ENCODE measurements at places on chromosomes 12 and 14. TPM values are rescaled to one million over a fixed set of nuclear protein-coding genes. Genes with fewer than 3 reads are reported as not detected.
A peak's percentile ranks its signal among the peaks of the same experiment; 100 is the strongest.

Gene CFAP251
- total RNA-seq = 3.4 TPM

DNA sequence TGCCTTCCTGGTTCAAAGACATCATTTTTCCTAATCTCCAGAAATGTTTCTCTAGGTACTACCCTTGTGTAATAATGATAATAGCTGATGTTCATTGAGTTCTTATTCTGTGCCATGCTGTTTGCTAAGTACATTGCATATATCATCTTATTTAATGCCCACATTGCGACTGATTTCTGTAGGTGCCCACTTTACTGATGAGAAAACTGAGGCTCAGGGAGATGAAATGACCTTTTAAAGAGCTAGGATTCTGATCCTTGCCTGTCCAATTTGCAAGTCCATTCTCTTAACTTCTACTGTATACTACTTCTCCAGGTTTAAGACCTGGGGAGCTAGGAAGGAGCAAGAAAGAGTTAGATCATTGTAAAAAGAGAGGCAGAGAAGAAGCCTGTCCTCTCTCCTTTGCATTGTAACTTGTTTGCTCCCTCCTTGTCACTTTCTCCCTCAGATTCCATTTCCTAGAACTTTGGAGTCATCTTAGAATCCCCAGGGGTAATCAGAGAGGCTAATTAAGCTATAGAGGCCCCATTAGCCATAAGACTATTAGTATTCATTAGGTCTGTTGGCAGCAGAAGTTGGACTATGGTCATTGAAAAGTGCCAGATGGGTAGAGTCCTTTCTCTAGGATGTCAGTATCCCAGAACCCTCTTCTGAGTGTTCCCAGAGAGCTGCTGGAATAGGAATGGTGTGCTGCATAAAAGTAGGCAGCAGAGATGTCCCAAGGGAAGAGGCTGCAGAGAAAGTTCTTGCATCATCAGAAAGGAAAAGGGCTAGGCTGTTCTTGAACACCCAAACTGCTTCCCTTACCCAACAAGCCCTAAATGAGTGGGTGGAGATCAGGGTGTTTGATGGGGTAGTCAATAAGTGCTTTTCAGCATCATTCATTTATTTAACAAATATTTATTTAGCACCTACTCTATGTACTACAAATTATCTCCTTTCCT is 3.1 kb downstream of the DGKA start:
- no peak for DNase-seq
- H3K4me1 ChIP-seq = peaks cover 41% of the 10 kb centered on the region
- H3K27me3 ChIP-seq = no peaks in the 10 kb centered on the region
- no peaks in the 10 kb centered on the region for H3K36me3 ChIP-seq
- H3K4me3 ChIP-seq = no peak overlapping the region

Gene C14orf132
- 37.5 TPM for total RNA-seq

Gene SMARCC2
- total RNA-seq = 68.6 TPM

Gene P2RX2
- not detected for total RNA-seq

DNA sequence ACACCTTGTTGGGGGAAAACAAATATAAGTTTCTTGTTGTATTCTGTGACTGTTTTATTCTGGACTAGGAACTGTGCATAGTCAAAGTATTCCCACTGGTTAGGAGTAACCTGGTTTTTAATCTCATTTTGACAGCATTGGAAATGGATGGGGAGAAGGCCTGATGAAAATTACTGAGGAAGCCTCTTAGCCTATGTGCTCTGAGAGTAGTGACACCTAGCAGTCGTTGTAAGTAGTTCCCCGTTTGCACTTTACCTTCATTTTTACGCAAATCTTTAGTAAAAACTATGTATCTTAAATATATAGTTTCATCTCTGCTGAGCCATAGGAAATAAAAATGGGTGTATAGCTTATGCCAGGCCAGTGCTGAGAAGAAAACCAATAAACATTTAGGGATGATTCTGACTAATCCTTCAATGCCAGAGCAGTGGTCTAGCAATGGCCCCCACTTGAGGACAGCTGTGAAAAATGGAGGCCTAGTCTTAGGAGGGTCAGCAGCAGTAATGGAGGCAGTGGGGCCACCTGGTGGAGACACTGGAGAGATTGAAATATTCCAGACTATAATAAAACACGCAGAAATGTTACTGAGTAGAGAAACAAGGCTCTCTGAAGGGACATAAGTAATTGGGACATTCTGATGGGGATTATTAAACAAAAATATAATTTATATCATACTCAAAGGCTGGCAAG is 133.2 kb upstream of the NOVA1 start:
- no peak overlapping the region for H3K4me3 ChIP-seq
- H3K36me3 ChIP-seq = no peaks in the 10 kb centered on the region
- DNase-seq = no peak

DNA sequence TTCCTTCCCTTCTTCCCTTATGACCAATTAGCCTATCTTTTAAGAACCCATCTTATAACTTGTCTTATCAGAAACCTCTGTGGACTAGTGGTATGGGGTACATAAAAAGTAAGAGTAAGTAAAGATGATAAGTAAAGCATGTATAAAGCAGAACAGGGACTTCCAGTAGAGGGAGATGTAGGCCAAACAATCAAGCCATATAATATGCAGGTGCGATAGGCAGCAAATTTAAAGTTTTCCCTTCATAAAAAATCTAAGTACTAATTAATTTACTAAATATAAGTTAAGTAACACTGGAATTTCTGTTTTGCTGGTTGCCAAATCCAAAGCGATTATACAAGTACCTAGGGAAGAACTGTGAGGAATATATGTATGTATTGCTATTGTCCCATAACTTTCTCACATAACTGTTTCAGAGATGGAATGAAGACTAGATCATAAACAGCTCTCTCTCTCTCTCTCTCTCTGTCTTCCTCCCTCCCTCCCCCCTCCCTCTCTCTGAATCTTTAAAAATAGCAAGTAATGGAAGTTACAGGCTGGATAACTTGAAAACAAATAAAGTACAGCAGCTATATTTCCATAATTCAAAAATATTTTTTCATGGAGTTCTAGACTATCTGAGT is 25.7 kb downstream of the METTL25 start:
- no peak overlapping the region for H3K27ac ChIP-seq
- no peaks in the 10 kb centered on the region for H3K27me3 ChIP-seq

- no peak overlapping the region for H3K27ac ChIP-seq
- H3K36me3 ChIP-seq = no peaks in the 10 kb centered on the region
- H3K27me3 ChIP-seq = no peaks in the 10 kb centered on the region
- H3K4me3 ChIP-seq = no peak overlapping the region
- no peaks in the 10 kb centered on the region for H3K4me1 ChIP-seq
- no peak for DNase-seq
Measured at GRCh38 chr14:90194706-90195105, 61.6 kb upstream of the PSMC1 start.

- H3K4me3 ChIP-seq = no peak overlapping the region
- peaks cover 18% of the 10 kb centered on the region for H3K4me1 ChIP-seq
- DNase-seq = no peak
- no peaks in the 10 kb centered on the region for H3K36me3 ChIP-seq
- no peaks in the 10 kb centered on the region for H3K27me3 ChIP-seq
Measured at GRCh38 chr14:35878272-35879150, 52.4 kb downstream of the BRMS1L start.

- H3K27me3 ChIP-seq = no peaks in the 10 kb centered on the region
- H3K4me1 ChIP-seq = no peaks in the 10 kb centered on the region
- H3K27ac ChIP-seq = no peak overlapping the region
Measured at GRCh38 chr14:80426683-80427082, 215.4 kb upstream of the DIO2 start.

- H3K4me1 ChIP-seq = no peaks in the 10 kb centered on the region
- H3K4me3 ChIP-seq = peak overlapping the region; percentile 63
- no peaks in the 10 kb centered on the region for H3K36me3 ChIP-seq
Measured at GRCh38 chr12:51820526-51821439, 27.7 kb downstream of the FIGNL2 start.

GRCh38 chr14:102606296-102606695 is 13.8 kb downstream of the RCOR1 start:
- H3K27ac ChIP-seq = no peak overlapping the region
- no peak overlapping the region for H3K4me3 ChIP-seq
- no peaks in the 10 kb centered on the region for H3K27me3 ChIP-seq
- no peaks in the 10 kb centered on the region for H3K36me3 ChIP-seq
- no peaks in the 10 kb centered on the region for H3K4me1 ChIP-seq

Gene GPR68
- total RNA-seq = 1.8 TPM

DNA sequence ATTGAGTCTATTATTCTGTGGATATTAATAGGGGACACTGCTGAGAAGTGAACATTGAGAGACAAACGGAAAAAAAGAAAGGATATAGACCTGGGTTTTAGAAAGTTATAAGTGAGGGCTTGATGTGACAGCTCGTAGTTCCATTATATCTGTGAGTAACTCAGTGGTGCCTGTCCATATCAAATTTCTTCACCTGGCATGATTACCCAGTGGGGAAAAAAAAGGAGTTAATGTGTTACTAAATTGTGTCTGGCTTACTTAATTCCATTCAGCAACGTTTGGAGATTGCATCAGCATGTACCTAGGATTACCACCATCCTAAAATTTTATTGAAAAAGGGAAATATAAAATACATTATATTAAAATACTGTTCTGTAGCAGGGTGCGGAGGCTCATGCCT is 1249.9 kb downstream of the SLC16A7 start:
- H3K36me3 ChIP-seq = no peaks in the 10 kb centered on the region
- no peaks in the 10 kb centered on the region for H3K4me1 ChIP-seq
- H3K4me3 ChIP-seq = no peak overlapping the region
- H3K27ac ChIP-seq = no peak overlapping the region
- DNase-seq = no peak

GRCh38 chr12:93402333-93403311 is 24.9 kb downstream of the NUDT4 start:
- DNase-seq = no peak
- peaks cover 9% of the 10 kb centered on the region for H3K4me1 ChIP-seq
- peaks cover 13% of the 10 kb centered on the region for H3K36me3 ChIP-seq
- H3K27ac ChIP-seq = no peak overlapping the region
- no peaks in the 10 kb centered on the region for H3K27me3 ChIP-seq
- no peak overlapping the region for H3K4me3 ChIP-seq

DNA sequence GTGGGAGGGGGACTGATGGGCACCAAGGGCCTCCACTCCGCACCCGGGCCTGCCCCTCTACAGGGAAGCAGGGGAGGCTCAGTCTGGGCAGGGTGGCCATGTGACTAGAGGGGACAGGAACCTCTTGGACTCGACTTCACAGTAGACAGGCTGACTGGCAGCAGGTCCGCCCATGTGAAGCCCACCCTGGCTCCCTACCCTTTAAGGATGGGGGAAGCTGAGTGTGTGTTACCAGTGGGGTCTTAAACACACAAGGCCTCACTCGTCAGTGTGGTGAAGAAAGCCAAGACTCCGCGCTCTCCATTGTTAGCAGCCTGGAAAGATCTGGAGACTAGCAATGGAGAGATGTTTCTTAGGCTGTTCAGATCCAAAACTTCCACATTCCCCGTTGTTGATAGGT is 52.4 kb downstream of the ANAPC7 start:
- H3K4me3 ChIP-seq = no peak overlapping the region
- H3K36me3 ChIP-seq = peaks cover 36% of the 10 kb centered on the region
- H3K27me3 ChIP-seq = no peaks in the 10 kb centered on the region
- no peak overlapping the region for H3K27ac ChIP-seq
- no peak for DNase-seq

DNA sequence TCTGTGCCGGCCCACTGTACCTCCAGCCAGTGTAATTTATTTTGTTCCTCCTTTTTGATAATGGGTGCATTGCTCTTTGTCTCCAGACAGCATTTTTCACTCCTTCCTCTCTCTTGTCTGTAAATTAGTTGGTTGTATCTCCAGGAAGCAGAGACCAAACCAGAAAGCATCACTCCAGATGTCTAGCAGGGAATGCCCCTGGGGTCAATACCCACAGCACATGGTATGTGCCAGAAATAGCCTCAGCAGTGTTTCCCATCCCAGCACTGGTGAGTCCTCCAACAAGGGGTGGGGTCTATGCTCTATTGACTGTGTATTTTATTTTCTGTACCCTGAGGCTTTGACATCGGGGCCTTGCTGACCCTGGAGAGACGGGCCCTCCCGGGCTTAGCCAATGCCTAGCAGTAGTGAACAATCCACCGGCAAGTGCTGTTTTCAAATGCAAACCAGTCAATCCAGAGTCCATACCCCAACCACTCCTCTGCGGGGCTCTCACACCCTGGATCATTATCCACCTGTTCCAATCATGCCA is 50.2 kb upstream of the FZD10 start:
- no peaks in the 10 kb centered on the region for H3K4me1 ChIP-seq
- no peak overlapping the region for H3K4me3 ChIP-seq
- H3K36me3 ChIP-seq = no peaks in the 10 kb centered on the region
- DNase-seq = no peak
- H3K27me3 ChIP-seq = no peaks in the 10 kb centered on the region

Gene KRT5
- total RNA-seq = 7.6 TPM

- H3K27me3 ChIP-seq = no peaks in the 10 kb centered on the region
- no peak overlapping the region for H3K4me3 ChIP-seq
- no peaks in the 10 kb centered on the region for H3K36me3 ChIP-seq
- no peaks in the 10 kb centered on the region for H3K4me1 ChIP-seq
- DNase-seq = no peak
- H3K27ac ChIP-seq = no peak overlapping the region
Measured at GRCh38 chr14:70655110-70655826, 13.6 kb downstream of the TTC9 start.

- H3K4me1 ChIP-seq = peaks cover 20% of the 10 kb centered on the region
- H3K27me3 ChIP-seq = no peaks in the 10 kb centered on the region
- peak; percentile 53 for DNase-seq
Measured at GRCh38 chr12:69688471-69689427, 10.4 kb downstream of the BEST3 start.

Gene ZC2HC1C
- total RNA-seq = 0.27 TPM

Gene MARCHF9
- total RNA-seq = 8.8 TPM

GRCh38 chr12:54222609-54223008 is 33.8 kb upstream of the SMUG1 start:
- no peak overlapping the region for H3K27ac ChIP-seq
- H3K4me3 ChIP-seq = no peak overlapping the region
- peaks cover 5% of the 10 kb centered on the region for H3K4me1 ChIP-seq
- no peaks in the 10 kb centered on the region for H3K27me3 ChIP-seq

Gene KITLG
- 19.4 TPM for total RNA-seq

DNA sequence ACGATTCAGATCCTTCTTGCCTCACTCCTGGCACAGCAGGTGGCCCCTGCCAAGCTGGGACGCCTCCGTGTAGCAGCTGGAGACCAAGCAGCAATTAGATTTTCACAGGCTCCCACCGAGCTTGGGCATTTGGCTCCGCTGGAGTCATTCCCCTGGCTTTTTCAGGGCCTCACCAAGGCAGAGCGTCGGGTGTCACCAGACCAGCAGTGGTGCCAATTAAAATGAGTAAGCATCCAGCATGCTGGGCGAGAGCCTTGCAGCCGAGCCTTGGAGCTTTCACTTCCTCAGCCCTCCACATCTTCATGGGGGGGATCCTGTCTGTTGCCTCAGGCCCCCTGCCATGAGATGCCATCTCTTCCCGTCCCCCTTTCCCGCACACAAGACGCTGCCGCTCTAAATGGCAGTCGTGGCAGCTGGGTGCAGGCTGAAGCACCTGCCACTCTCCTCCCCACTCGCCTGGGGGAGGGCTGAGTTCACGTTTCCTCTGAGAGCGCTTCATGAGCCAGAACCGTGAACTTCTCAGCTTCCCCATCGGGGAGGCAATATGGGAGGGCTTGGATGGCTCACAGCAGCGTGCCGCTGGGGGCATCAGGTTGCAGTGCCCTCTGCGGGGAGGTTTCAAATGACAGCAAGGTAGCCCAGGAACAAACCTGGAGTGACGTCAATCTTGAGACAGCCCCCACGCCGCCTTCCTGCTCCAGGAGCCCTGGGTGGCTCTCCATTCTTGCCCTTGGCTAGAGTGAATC is 11.7 kb downstream of the TPCN1 start:
- H3K27ac ChIP-seq = peak overlapping the region; percentile 89
- H3K27me3 ChIP-seq = no peaks in the 10 kb centered on the region
- peaks cover 17% of the 10 kb centered on the region for H3K36me3 ChIP-seq
- peaks cover 68% of the 10 kb centered on the region for H3K4me1 ChIP-seq
- peak overlapping the region; percentile 68 for H3K4me3 ChIP-seq

Gene ANKS1B
- total RNA-seq = 65.9 TPM

Gene RERGL
- total RNA-seq = 15.3 TPM

Gene SIRT4
- 8.8 TPM for total RNA-seq

Gene C3AR1
- 21.2 TPM for total RNA-seq

Gene CSRP2
- 93.5 TPM for total RNA-seq

Gene COX8C
- total RNA-seq = not detected

Gene IL26
- total RNA-seq = not detected

Measured in thoracic aorta (tissue), 2 donors.